ENCODE measurements at places on chromosomes 5 and 9.

DNA sequence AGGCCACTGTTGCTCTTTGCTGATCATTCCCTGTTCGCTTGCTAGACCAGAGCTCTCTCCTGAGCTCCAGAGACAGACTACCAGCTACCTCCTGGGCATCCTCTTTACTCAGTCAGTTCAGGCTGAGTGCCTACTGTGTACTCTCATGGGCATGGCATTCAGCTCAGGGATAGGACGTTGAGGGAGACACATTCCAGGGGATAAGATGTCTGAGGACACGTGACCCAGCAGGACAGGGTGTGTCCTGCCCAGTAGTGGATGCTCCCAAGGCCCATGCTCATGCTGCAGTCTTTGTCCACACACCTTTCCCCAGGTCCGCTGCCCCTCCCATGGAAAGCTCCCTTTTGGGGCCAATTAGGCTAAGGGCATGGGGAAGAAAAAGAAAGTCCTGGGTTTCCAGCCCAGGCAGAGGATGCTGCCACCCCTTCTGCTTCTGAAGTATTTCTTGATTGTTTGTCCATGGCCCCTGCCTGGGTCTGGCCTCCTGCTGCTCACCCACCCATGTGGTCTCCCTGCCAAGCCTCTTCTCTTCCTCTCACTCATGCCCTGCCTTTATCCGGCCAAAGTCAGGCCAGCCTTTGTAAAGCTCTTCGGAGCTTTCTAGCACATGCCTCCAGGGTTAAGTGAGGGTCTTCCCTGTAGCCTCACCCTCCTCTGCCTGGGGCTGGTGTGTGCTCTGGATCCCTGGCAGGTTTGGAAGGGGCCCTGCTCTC lies 60.5 kb upstream of the PITX1 start:
- no peak for DNase-seq

DNA sequence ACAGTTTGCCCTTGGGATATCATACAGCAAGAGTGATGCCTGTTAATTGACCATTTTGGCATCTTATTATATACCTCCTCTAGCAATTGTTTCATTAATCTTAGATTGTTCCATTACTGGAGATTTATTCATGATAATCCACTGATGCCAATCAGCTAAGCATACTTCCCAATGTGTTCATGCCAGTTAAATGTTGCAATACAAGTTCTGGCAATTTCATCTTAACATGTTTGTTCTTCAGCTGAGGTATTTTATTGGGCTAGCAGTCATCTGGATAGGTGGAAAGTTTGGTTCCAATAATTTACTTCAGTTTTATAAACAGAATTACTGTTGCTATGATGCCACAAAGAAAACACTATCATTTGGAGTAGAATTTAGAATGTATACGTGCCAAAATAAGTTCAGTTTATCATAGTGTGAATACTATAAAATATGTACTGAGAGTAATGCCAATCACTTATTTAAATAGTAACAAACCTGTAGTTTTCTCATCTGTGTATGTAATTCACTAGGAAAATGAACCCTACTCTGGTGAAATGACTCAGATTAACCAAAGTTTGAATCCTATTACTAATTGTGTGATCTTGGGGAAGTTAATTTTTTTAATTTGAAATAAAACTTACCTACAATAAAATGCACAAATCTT lies 27.9 kb upstream of the IL31RA start:
- no peak for DNase-seq

GRCh38 chr5:109328626-109329025 lies 81.1 kb downstream of the PJA2 start:
- no peak for DNase-seq

- no peak for DNase-seq
These were observed 8.9 kb downstream of the ARAP3 start for GRCh38 chr5:141672841-141673813.

- no peak for DNase-seq
These were observed 47.4 kb upstream of the SNCAIP start for GRCh38 chr5:122264610-122265009.

DNA sequence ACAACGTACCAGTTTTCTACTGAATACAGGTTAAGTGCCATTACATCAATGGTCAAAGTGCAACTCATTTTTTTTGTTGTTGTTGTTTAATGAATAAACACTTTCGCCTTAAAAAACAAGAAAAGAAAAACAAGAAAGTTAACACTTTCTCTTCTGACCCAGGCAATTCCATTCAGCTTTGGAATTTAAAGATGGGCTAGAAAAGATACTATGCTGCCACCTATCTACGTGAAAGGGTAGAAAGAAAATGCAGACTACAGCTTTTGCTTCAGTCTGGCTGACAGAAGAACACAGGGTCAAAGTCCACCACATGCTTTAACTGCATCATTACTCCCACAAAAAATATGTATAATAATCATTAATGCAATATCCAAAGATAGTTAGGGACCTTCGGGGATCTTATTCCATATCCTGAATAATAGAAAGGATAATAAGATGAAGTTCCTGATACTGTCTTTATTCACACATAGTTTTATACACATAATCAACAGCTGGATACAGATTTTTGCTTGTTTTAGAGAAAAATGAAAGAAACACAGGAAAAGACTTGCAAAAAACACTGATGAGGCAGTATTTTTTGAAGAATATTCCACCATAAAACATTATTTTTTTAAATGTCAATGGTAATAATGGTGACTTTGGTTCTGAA lies 40.4 kb downstream of the ZDHHC21 start:
- no peak for DNase-seq

GRCh38 chr5:157478726-157479125 lies 18.7 kb downstream of the NIPAL4 start:
- DNase-seq: no peak

GRCh38 chr5:168001318-168001717 lies 290.1 kb upstream of the WWC1 start:
- DNase-seq: no peak

DNA sequence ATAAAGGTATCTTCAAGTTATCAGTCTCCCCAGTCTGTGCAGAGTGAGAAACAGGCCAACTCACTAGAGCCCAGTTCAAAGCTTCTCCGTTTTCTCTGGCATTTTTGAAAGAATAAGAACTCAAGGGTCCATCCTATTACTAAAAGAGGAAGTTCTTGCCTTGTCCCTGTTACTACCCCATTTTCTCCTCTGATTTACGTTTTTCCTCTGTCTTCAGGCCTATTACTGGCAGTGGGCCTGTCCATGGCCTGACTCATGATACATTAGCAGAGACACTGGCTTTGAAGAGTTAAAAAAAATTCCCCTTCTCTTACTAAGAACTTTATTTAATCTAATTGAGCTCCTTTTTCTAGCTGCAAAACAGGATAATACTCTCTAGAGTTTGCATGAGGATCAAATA lies 624.0 kb upstream of the KLF4 start:
- no peak for DNase-seq

DNA sequence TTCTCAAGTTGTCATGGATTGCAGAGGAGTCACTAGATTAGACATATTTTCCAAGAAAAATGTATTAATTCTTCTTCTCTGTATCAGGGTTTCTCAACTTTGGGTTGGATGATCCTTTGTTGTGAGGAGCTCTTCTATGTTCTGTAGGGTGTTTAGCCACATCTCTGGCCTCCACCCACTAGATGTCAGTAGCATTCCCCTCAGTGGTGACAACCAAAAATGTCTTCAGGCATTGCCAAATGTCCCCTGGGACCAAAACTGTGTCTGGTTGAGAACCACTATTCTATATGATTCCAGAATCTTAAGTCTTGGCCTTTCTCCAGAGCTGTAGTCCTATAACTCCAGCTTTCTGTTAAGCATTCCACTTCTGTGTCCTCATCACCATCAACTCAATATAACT lies 220.9 kb downstream of the KIAA0825 start:
- no peak for DNase-seq

DNA sequence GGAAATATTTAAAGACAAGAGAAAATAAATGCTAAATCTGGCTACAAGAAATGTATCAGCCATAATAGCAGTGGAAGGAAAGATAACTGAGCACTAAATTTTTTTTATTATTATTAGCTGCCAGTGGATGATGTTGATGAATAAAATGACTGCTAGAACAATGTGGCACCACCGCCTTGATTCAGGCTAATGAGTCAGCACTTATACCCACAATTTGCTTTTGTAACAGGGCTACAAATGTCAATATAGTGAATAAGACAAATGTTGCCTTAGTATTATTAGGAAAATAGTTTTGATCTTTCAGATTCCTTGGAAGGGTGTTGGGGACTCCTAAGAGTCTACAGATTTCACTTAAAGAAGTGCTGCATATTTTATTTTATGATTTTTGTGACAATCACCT lies 555.2 kb upstream of the GRAMD2B start:
- DNase-seq: no peak

- DNase-seq: no peak
These were observed 59.4 kb upstream of the GNA14 start for GRCh38 chr9:77707383-77708063.

- DNase-seq: no peak
These were observed 97.1 kb upstream of the MVB12B start for GRCh38 chr9:126229501-126229900.

- DNase-seq: no peak
These were observed 758.7 kb upstream of the ZNF608 start for GRCh38 chr5:125505115-125505514.

GRCh38 chr5:55372130-55372925 lies 64.5 kb downstream of the MTREX start:
- DNase-seq: no peak

DNA sequence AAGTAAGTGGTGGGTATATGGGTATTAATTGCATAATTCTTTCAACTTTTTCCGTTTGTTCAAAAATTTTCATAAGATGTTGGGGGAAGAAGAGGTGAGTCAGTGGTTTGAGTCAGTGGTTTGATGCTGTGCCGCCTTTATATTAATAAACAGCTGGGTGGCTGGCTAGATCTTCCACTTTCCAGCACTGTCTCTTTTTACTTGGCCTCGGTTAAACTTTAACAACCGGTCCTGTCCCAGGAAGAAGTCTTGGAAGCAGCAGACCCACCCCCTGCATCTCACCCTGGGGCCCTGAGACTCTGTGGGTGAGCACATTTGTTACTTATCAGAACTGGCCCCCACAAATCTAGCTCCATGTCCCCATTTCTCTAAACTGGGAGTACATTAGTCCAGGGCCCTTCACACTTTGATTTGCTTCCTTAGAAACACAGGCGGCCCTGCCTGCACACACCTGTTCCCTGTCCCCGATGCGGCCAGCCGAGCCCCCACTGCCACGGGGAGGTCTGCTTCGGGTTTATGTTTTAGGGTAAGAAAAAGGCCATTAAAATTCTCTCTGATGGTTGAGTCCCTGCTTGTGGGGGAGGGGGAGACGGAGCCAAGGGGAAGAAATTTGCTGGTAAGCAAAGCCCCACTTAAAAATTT lies 90.7 kb downstream of the PTCH1 start:
- DNase-seq: no peak

GRCh38 chr9:14531341-14532269 lies 161.6 kb downstream of the ZDHHC21 start:
- no peak for DNase-seq

DNA sequence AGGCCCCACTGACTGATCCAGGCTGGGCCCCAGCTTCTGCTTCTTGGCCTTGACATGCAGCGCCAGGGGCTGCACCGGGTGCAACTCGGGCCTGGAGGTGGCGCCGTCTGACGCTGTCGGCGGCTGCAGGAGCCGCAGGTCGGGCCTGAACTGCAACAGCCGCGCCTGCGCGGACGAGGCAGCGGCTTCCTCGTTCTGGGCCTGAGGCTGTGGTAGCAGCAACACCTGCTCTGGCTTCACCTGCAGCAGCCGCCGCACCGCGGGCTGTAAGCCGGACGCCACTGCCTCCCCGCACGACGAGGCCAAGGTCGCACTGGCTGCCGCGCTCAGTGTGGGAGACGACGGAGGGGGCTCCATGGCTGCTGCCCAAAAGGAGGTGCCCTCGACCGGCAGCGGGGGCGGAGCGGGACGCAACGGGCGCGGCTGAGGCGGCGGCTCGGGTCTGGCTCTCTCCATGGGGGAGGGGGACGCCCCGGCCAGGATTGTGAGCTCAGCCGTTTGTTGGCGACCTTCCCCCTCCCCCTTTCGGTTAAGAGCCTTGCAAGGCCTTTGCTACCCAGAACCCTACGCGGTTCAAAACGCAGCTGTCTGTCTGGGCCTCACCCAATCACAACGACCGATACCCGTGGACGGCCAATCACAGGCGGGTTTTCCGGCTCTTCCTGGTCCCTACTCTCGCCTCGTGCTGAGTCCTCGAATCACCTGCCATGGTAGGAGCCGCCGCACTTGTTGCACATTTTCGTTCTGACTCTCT lies 438 bp downstream of the SOX30 start:
- DNase-seq: peak; percentile 45

GRCh38 chr9:16012621-16013020 lies 459.8 kb downstream of the CCDC171 start:
- no peak for DNase-seq

DNA sequence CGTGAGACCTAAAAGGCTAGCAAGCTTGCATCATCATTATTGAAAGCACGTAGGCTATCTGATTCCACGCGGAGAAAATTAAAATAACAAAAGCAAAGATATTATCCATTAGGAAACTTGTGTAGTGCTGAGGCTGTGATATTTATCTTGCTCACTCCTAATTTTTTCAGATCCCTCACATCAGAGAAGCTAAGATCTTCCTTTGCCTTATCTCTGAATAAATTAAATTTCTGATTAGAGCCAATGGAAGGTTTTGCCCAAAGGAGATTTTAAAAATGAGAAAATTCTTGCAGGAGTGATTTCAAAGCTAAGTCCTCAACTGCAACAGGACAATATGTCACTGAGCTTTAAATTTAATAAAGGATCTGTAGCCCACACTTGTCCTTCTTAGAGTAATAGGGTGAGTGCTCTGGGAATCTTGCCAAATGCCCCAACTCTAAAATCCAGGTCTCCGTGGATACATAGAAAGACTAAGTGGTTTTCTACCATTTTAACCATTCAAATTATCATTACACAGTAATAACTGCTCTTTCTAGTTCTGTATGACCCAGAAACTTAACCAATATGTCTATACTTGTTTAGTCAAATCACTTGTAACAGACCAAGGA lies 295.0 kb downstream of the CAAP1 start:
- DNase-seq: no peak

DNA sequence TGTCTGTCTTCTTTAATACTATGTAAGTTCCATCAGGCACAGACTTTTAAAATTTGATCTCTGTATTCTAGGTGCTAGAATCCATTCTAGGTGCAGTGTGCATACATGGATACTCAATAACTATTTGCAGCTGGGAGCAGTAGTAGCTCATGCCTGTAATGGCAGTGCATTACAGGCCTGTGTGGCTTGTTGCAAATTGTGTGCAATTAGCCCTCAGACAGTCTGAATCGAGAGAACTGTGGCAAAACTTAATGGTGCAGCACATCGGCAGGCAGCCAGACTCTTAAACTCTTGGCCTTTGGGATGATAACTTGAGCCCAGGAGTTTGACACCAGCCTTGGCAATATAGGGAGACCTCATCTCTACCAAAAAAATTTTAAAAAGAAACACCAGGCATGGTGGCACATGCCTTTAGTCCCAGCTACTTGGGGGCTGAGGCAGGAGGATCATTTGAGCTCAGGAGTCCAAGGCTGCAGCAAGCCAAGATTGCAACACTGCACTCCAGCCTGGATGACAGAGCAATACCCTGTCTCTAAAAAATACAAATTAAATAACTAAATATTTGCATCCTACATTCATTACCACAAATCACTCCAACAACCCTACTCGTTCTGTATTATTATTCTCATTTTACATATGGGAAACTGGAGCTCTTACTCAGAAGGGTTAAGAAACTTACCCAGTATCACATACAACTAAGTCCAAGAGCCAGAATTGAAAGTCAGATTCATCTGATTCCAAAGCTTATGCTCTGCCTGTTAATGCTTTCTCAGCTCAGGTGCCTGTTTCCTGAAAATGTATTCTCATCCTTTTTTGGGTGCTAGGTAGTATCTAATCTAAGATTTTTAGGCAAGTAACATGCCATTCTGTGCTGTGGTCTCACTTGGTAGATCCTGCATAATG lies 30.1 kb downstream of the PRKACG start:
- no peak for DNase-seq
